ENCODE measurements at places on chromosomes 1 and 21. TPM values are rescaled to one million over a fixed set of nuclear protein-coding genes. Genes with fewer than 3 reads are reported as not detected.

OR2AK2 gene
- not detected for total RNA-seq

GRCh38 chr1:234963180-234963903, 165.3 kb downstream of the TOMM20 start:
- peak; percentile 95 for DNase-seq

DNA sequence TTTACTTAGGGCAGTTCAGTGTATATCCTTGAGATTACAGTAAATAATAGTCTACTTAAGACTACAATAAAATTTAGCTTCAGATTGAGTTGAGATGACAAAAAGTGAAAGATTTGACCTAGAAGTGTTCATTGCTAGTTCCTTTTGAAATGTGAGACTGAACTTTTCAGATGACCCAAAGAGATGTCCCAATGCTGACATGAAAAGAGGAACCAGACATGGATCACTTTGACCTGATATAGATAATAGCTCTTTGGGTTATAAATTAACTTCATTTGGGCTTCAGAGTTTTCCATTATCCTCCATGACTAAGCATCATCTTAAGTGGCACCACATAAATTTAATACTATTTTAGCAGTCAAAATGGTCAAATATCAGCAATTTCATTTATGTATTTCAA, 25.7 kb upstream of the OR10J5 start:
- no peak for DNase-seq

DNA sequence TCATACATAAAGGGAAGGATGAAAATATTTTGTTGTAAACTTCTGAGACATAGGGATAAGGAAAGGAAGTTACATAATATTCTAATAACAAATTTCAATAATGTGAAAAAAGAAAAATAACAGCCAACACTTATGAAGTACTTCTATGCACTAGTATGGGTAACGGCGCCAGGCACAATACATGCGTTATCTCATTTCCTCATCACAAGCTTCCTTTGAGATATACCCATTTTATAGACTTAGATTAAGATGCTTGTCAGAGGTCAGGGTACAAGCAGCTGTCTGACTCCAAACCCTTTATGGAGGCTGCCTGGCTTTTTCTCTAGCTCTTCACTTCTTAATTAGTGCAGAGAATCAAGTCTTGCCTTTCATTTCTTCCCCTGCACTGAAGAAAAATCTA, 41.3 kb downstream of the TCP10L start:
- no peak for DNase-seq

Measured in IMR-90 (cell line).